ENCODE measurements at places on chromosomes 13 and 19. TPM values are rescaled to one million over a fixed set of nuclear protein-coding genes. Genes with fewer than 3 reads are reported as not detected.
A peak's percentile ranks its signal among the peaks of the same experiment; 100 is the strongest.

Gene CLEC4M
- not detected for total RNA-seq

Gene ZNF701
- 5.2 TPM for total RNA-seq

Gene C19orf12
- total RNA-seq = 19.2 TPM

Gene PCDH17
- 1.8 TPM for total RNA-seq

Gene DKKL1
- total RNA-seq = not detected

Gene SGCG
- total RNA-seq = 0.57 TPM

Gene DPP9
- 44.6 TPM for total RNA-seq

- H3K27ac ChIP-seq = no peak overlapping the region
- H3K4me1 ChIP-seq = no peaks in the 10 kb centered on the region
- no peaks in the 10 kb centered on the region for H3K27me3 ChIP-seq
Observed at GRCh38 chr13:68636784-68637183, 1406.6 kb upstream of the PCDH9 start.

DNA sequence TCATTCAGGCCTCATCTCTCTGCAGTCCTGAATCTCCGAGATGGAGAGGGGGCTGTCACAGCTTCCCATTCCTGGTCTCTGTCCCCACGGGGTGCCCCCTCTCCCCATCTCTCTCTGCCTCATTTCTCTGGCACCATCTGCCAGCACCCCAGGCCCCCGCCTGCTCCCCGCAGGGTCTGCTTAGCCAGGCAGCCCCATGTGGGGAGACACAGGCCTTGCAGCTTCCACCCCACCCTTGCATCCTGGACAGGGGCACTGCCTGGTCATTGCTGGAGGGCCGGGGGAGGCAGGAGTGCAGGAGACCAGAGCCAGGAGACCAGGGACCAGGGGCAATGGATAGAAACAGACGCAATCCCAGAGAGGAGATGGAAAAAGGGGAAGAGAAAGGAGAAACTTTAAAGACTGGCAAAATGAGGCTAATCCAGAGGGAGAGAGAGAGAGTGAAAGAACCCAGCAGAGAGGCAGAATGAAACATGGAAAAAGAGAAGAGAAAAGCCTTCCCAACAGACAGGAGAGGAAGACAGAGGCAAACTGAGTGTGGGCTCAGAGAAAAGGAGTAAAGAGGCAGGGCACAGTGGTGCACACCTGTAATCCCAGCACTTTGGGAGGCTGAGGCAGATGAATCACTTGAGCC lies 8.8 kb upstream of the GIPR start:
- no peak overlapping the region for H3K4me3 ChIP-seq
- H3K4me1 ChIP-seq = no peaks in the 10 kb centered on the region
- H3K36me3 ChIP-seq = no peaks in the 10 kb centered on the region
- no peak for DNase-seq
- H3K27ac ChIP-seq = no peak overlapping the region
- H3K27me3 ChIP-seq = no peaks in the 10 kb centered on the region

- no peak overlapping the region for H3K4me3 ChIP-seq
- DNase-seq = no peak
- peaks cover 4% of the 10 kb centered on the region for H3K36me3 ChIP-seq
- peaks cover 19% of the 10 kb centered on the region for H3K27me3 ChIP-seq
- H3K4me1 ChIP-seq = no peaks in the 10 kb centered on the region
- no peak overlapping the region for H3K27ac ChIP-seq
Observed at GRCh38 chr19:29620931-29621351, 14.9 kb downstream of the POP4 start.

DNA sequence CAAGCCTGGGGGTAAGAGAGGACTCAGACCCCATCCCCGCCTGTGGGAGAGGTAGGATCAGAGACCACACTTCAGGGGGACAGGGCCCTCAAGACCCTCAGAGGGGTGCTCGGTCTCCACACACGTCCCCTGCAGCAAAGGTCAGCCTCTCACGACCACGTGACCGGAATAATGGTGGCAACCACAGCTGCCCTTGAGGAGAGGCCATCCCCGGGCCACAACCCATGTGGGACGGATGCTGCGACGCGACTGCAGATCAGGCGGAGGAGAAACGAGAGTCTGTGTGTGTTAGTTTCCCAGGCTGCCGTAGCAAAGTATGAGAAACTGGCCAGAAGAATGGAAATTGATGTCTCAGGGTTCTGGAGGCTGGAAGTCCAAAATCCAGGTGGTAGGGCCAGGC lies 8.9 kb downstream of the MED25 start:
- no peak overlapping the region for H3K27ac ChIP-seq
- peaks cover 32% of the 10 kb centered on the region for H3K36me3 ChIP-seq
- no peaks in the 10 kb centered on the region for H3K27me3 ChIP-seq
- no peak for DNase-seq
- H3K4me3 ChIP-seq = no peak overlapping the region
- H3K4me1 ChIP-seq = no peaks in the 10 kb centered on the region

- H3K4me1 ChIP-seq = no peaks in the 10 kb centered on the region
- no peaks in the 10 kb centered on the region for H3K36me3 ChIP-seq
- H3K27me3 ChIP-seq = no peaks in the 10 kb centered on the region
- no peak overlapping the region for H3K4me3 ChIP-seq
- no peak overlapping the region for H3K27ac ChIP-seq
- no peak for DNase-seq
Observed at GRCh38 chr13:100338275-100338674, 249.4 kb downstream of the PCCA start.

DNA sequence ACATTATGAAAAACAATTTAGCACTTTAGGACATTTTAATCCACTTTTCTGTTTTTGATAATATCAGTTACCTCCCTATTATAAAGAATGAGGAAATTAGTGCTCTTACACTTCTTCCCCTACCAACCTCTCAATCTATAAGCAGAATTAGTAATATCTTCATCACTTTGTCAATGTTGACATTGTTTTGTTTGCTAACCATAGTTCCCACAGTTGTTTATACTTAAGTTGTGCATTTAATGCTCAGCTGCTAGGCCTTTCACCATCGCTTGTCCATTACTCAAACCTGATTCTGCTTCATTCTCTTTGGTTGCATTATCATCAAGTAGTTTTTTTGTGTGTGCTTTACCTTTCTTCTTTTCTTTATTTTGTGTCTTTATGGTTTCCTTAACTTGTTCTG lies 132.1 kb downstream of the CDK8 start:
- H3K4me1 ChIP-seq = no peaks in the 10 kb centered on the region
- no peaks in the 10 kb centered on the region for H3K27me3 ChIP-seq
- no peak for DNase-seq
- no peak overlapping the region for H3K4me3 ChIP-seq

GRCh38 chr19:13430790-13431582 lies 75.3 kb downstream of the CACNA1A start:
- H3K36me3 ChIP-seq = no peaks in the 10 kb centered on the region
- H3K27ac ChIP-seq = no peak overlapping the region
- no peak overlapping the region for H3K4me3 ChIP-seq
- no peaks in the 10 kb centered on the region for H3K4me1 ChIP-seq
- no peak for DNase-seq

GRCh38 chr13:101264931-101265330 lies 151.4 kb downstream of the NALCN start:
- H3K27me3 ChIP-seq = no peaks in the 10 kb centered on the region
- H3K4me3 ChIP-seq = no peak overlapping the region
- no peak for DNase-seq
- H3K4me1 ChIP-seq = no peaks in the 10 kb centered on the region
- H3K36me3 ChIP-seq = no peaks in the 10 kb centered on the region

DNA sequence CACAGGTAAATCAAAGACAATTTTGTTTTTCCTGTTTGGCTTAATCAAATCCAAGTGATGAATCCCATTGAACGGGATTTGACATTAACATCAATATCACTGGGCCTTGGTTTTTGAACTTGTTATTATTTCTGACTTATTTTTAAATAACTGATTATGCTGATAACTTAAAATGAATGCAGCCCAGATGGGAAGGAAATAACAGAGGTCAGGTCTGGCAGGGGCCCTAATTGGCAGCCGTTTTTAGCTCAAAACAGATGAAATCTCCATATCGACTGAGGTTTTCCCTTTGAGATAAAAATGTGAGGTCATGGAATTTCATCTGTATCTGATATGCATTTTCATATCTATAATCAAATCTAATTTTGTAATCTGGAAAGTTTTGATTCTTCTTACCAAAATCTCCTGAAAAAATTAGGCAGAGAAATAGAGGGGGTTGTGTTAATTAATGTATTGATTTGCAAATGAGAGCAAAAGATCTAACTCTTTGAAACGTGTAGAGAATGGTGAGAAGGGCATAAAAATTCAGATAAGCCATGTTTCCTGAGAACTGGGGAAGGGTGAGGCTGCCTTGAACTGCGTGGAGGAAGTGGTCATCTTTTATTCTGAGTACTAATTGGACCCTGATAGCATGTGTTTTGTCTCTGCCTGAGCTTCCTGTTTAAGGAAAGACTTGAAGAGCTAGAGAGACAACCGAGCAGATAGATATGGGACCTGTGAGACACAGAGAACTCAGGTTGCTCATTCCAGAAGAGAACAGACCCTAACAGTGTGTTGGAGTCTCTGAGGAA lies 98.2 kb upstream of the C1QTNF9B start:
- no peak for DNase-seq
- no peaks in the 10 kb centered on the region for H3K27me3 ChIP-seq
- H3K27ac ChIP-seq = no peak overlapping the region
- H3K4me3 ChIP-seq = no peak overlapping the region

- DNase-seq = no peak
- peak overlapping the region; percentile 88 for H3K27ac ChIP-seq
- H3K27me3 ChIP-seq = no peaks in the 10 kb centered on the region
- peaks cover 46% of the 10 kb centered on the region for H3K36me3 ChIP-seq
- H3K4me3 ChIP-seq = peak overlapping the region; percentile 84
Observed at GRCh38 chr19:35545855-35546381, 492 bp downstream of the TMEM147 start.

- H3K4me3 ChIP-seq = no peak overlapping the region
- DNase-seq = no peak
Observed at GRCh38 chr13:84670245-84670644, 788.0 kb upstream of the SLITRK1 start.

DNA sequence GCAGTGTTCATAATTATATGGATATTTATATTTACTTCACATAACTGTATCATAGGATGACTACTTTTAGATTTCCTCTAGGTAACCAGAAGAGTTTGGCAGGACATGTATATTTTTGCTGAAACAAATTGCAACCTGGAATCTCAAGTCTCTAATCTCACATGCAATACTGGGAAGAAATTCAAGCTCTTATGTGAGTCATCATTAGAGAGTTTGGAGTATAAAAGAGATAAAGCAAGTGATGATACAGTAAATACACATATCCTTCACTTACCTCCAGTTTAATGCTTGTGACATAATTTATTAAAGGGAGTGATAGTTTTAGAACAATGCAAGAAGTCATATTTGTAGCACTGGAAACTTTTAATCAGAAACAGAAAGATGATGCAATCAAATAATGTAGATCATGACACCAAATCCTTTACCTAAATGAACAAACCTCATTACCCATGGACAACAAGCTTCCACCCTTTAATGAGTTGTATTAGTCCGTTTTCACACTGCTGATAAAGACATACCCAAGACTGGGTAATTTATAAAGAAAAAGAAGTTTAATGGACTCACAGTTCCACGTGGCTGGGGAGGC lies 15.8 kb upstream of the OR7A17 start:
- no peak for DNase-seq
- H3K4me1 ChIP-seq = no peaks in the 10 kb centered on the region
- H3K4me3 ChIP-seq = no peak overlapping the region
- H3K36me3 ChIP-seq = no peaks in the 10 kb centered on the region
- H3K27ac ChIP-seq = no peak overlapping the region

- no peaks in the 10 kb centered on the region for H3K4me1 ChIP-seq
- H3K27ac ChIP-seq = peak overlapping the region; percentile 49
- no peak for DNase-seq
- no peak overlapping the region for H3K4me3 ChIP-seq
Observed at GRCh38 chr13:43270130-43270830, 246.9 kb downstream of the DNAJC15 start.

DNA sequence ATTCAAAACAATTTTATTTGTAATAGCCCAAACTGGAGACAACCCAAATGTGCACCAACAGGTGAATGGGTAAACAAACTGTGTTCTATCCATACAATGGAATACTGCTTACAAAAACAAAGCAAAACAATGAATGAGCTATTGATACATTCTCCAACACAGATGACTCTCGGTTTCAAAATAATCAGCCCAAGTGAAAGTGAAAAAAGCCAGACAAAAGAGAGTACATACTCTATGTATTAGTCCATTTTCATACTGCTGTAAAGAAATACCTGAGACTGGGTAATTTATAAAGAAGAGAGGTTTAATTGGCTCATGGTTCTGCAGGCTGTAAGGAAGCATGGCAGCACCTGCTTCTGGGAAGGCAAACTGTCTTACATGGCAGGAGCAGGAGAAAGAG lies 65.2 kb upstream of the LRCH1 start:
- H3K27me3 ChIP-seq = no peaks in the 10 kb centered on the region
- no peak overlapping the region for H3K27ac ChIP-seq
- peaks cover 9% of the 10 kb centered on the region for H3K4me1 ChIP-seq
- H3K4me3 ChIP-seq = no peak overlapping the region
- H3K36me3 ChIP-seq = no peaks in the 10 kb centered on the region

GRCh38 chr13:42495255-42495654 lies 78.7 kb upstream of the TNFSF11 start:
- no peaks in the 10 kb centered on the region for H3K27me3 ChIP-seq
- peak overlapping the region; percentile 2 for H3K27ac ChIP-seq
- H3K4me1 ChIP-seq = no peaks in the 10 kb centered on the region
- H3K4me3 ChIP-seq = no peak overlapping the region

DNA sequence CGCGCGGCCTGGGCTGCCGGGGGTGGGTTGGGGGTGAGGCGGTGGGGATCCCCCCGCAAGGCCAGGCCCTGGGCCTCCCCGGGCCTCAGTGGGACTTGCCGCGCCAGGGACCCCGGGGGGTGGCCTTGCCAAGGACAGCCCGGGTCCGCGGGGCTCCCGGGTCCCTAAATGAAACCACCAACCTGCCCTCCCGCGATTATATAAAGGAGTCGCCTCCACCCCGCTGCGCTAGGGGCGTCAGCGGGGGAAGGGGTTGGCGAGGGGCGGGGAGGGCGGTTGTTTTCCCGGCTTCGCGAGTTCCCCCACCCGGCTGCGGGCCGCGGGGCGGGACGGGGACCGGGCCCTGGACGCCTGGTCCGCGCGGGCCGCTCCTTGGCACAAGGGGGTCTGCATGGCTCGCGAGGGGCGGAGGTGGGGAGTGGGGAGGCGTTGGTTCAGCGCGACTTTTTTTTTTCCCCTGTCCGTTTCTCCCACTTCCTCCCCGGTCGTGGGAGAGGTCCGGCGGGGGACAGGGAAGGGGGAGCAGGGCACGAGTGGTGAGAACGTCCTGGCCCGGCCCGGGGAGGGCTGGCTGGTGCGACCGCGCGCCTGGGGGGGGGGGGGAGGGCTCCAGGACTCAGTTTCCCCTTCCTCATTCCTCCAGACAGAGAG lies 822 bp upstream of the ZBTB7A start:
- H3K36me3 ChIP-seq = peaks cover 5% of the 10 kb centered on the region
- peaks cover 22% of the 10 kb centered on the region for H3K4me1 ChIP-seq
- peak overlapping the region; percentile 100 for H3K27ac ChIP-seq
- no peak for DNase-seq
- H3K27me3 ChIP-seq = no peaks in the 10 kb centered on the region

GRCh38 chr19:48123907-48124651 lies 13.5 kb upstream of the PLA2G4C start:
- H3K27me3 ChIP-seq = no peaks in the 10 kb centered on the region
- H3K4me3 ChIP-seq = no peak overlapping the region
- H3K36me3 ChIP-seq = no peaks in the 10 kb centered on the region
- no peak for DNase-seq
